ENCODE measurements at places on chromosomes 1 and 21.

- DNase-seq: no peak
Measured at GRCh38 chr1:229860926-229861325, 206.1 kb upstream of the GALNT2 start.

GRCh38 chr1:215479567-215479966 lies 87.5 kb upstream of the KCTD3 start:
- no peak for DNase-seq

GRCh38 chr1:65980237-65980636 lies 187.5 kb downstream of the PDE4B start:
- DNase-seq: no peak

GRCh38 chr1:178724376-178724727 lies 692 bp upstream of the RALGPS2 start:
- DNase-seq: no peak
